D341Med (cell line): ENCODE measurements at places on chromosomes 3 and 15.

DNA sequence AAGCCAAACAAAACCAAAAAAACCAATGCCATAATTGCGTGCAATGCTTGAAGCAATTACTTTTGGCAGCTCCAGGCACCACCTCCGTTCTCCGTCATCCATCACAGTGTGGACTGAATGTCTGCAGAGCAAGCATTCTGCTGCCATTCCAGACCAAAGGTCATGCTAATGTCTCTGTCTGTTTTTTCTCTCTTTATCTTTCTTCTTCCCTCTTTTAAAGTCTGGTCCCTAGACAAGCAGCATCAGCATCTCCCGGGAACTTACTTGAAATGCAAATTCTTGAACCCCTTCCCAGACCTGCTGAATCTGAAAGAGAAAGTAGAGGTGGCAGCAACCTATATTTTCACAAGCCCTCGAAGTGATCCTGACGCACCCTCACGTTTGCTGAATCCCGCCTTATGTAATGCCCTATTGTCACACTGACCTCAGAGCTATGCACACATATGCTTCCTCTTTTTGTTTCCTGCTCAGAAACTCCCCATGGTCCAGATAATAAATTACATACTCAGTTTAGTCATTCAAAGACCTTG, 297.3 kb upstream of the PROK2 start:
- DNase-seq: no peak

DNA sequence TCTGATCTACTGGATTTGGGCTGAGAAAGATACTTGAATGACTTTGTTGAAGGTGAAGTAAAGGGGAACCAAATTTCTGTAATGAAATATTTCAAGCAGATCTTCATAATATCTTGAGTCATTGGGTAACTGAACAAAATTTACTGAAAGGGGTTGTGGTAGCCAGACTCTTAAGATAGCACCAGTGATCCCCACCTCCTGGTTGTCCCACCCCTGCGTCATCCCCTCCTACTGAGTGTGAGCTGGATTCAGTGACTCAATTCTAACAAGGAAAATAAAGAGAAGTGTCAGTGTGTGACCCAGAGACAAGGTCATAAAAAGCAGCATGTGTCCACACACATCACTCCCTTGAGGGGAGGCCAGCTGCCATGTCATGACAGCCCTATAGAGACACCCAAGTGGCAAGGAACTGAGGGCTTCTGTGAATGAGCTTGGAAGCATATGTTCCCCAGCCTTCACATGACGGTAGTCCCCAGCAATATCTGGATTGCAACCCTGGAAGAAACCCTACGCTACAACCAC, 107.1 kb downstream of the MECOM start:
- DNase-seq: no peak

DNA sequence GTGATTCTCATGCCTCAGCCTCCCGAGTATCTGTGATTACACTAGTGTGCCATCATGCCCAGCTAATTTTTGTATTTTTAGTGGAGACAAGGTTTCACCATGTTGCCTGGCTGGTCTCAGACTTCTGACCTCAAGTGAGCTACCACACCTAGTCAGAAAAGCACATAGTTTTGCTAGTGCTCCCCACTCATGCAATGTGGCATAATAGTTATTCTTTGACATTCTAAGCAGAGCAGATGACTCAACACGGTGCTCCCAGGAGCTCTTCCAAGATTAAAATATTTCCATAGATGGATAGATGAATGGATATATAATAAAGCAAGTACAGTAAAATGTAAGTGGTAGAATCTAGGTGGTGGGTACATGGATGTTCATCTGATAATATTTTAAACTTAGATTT, 53.1 kb upstream of the GK5 start:
- no peak for DNase-seq

DNA sequence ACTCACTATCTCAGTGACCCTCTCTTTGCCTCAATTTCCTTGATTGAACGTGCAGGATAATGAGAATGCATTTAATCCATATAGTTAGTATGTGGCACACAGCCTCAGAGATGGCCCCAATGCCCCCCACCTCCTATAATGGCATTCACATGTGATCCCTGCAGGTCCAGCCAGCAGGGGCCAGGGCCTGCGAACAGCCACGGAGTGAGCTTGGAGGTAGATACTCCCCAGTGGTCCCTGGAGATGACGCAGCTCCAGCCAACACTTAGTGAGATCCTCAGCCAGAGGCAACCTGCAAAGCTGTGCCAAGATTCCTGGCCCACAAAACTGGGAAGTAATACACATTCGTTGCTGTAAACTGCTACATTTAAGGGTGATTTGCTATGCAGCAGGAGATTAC, 184.9 kb upstream of the NSMCE3 start:
- no peak for DNase-seq

DNA sequence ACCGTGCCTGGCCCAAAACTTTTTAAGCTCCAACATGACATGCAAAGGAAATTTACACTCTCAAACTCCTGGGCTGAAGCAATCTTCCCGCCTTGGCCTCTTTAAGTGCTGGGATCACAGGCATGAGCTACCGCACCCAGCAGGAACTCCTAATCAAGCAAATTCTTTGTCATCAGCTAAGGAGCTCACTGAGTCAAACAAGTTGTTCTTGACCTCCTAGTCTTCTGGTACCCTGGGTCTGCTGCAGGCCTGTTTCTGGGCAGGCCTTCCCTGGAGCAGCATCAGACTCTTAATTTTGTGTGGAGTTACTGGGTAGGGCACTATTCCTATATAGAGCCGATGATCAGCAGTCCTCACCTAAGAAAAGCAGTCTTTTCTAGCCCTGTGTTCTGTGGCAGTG, 68.4 kb upstream of the FLNB start:
- DNase-seq: no peak

DNA sequence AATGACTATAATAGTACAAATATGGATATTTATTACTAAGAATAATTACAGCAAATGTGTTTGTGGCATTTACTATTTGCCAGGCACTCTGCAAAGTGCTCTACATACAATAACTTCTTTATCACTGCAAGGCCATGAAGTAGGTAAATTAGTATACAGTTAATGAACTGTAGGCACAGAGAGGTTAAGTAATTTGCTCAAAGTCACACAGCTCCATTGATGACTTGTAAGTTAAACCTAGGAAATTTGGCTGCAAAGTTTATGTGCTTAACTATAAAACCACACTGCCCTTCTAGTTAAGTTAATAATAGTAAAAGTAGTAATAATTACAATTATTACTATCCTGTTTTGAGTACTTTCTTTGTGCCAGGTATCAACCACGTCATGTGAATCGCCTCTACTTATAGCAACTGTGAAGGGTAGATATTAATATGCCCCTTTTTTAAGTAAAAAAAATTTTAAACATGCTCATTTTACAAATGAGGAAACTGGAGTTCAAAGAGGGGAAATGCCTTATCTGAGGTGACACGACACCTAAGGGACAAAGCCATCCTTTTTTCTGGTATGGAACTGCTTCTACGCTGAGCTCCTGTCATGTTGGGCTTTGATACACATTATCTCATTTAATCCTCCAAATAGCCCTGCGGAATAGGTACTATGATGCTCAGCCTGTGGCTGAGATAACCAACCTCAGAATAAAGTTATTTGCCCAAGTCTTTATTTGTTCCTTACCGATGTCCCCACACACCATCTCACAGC, 8.5 kb downstream of the BHLHE40 start:
- DNase-seq: no peak

DNA sequence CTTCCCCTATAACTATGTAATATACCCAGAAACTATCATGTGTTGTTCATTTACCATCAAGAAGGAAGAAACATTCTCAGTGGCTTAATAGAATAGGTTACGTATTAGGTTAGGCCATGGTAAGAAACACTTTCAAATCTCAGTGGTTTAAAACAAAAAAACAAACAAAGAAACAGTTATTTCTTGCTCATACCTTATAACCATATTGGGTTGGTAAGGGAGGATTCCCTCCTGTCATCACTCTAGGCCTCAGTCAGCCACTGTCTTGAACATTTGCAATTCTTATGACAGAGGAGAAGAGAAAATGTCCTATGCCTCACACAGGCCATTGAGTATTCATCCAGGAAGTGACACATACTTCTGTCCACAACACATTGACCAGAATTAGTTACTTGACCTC, 727.7 kb upstream of the NECTIN3 start:
- no peak for DNase-seq

- no peak for DNase-seq
These were observed 71.9 kb upstream of the CHRNB4 start for GRCh38 chr15:78712797-78713515.

DNA sequence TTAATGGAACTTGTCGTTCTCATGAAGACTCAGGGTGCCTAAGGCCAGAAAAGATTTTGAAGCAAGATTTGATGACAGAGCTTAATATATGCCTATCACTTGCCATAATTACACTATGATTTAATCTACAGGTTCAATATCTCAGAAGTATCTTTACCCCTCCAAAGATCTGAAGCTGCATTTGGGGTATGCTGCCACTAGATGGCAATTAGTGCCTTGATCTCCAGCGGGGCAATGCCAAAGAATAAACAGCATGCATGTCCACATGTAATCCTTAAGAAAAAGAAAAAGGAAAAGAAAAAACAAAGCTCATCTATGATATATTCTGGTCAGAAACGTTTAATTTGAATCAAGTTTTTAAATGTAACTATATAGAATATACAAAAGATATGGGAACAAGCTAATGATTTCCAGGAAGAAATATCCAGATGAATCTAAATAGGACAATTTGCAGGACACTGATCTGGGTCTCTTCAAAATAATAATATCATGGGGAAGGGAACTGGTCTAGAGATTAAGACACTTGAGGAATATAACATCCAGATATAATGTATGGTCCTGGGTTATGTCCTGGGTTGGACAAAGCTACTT, 55.0 kb upstream of the SOX14 start:
- DNase-seq: peak; percentile 71

GRCh38 chr15:51104512-51104911, 9.8 kb upstream of the TNFAIP8L3 start:
- no peak for DNase-seq

DNA sequence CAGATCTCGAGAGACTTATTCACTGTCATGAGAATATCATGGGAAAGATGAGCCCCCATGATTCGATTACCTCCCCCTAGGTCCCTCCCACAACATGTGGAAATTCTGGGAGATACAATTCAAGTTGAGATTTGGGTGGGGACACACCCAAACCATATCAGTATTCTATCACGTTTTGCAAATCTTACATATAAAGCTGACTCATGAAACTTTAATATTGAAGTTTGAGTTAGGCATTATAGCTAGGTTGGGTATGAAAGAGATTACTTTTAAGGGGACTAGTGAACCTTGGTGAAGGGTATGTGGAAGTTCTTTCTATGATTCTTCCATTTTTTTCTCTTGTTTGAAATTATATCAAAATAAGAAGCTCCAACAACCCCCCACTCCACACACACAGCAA, 117.7 kb upstream of the RASGRP1 start:
- no peak for DNase-seq

DNA sequence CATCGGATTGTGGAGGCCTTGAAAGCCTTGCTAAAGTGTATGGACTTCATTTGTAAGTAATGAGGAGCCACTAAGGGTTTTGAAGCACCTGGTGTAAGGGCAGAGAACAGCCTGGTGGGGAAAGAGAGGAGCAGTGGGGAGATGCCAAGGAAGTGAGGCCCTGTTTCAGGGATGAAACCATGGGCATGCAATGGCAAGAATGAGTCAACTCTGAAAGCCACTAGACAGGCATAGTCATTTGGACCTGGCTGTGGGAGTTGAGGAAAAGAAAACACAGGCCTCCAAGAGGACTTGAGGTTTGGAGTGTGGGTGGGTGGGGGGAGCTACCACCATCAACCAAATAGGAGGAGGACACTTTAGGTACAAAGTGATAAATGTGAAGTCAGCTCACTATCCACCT, 7.6 kb downstream of the XCR1 start:
- DNase-seq: no peak

GRCh38 chr3:119352034-119352609, 57.9 kb downstream of the ARHGAP31 start:
- DNase-seq: no peak

GRCh38 chr3:22621205-22621809, 581.8 kb upstream of the UBE2E2 start:
- DNase-seq: no peak

DNA sequence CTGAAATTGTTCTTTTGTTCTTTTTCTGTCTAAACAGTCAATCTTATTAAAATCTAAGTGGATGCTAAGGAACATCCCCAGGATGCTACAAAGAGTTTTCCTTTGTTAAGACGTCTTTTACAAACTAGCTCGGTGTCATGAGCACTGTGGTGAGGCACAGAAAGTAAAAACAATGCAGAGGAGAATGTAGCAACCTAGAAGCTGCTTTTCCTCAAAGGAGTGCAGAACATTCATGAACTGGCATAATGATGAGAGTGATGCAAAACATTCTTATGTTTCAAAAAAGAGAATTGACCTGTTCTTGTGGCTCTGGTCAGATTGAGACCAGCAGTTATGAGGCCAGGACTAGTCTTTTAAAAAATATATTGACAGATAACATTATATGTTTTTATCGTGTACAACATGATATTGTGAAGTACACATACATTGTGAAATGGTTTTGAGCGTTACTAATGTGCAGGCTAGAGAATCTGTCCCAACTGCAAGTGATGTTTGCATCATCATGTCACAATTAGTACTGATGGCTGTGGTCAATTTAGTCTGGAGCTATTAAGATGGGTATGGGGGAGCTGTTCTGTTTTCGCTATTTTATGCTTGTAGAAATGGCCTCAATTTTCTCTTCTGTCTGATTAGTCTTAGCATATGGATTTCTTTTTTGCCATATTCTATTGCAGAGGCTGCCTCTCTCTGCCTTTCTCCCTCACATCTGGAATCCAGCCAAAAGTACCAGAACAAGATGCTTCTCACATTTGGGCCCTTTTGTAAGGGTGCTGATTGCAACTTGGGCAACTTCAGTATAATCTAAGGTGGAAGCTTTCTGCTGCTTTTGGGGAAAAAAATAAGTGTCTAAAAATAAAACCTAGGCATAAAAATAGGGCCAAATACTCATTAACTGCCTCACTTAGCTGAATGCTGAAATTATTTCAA, 50.2 kb downstream of the HHLA2 start:
- DNase-seq: no peak

GRCh38 chr15:62588938-62589670, 424.0 kb upstream of the C2CD4B start:
- DNase-seq: no peak

- no peak for DNase-seq
These were observed 177.9 kb downstream of the ARPP21 start for GRCh38 chr3:35817216-35817615.

DNA sequence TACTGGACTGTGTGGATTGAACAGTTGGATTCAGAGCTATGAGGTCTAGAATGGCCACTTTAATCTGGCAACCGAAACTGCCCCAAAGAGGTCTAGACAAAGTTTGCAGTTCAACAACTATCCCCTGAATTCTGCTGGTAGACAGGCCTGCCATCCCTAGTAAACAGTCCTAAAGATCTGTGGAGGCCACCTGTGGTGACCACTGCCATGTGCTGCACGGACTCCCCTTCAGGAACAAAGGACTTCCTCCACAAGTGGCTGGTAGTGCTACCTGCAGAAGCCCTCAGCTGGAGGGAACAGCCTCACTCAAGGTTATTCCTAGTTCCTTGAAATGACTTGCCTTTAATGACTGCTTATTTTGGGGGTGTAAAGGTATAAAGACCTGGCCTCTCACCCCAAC, 6.1 kb downstream of the TNFAIP8L3 start:
- no peak for DNase-seq

GRCh38 chr15:58136731-58137130, 1.4 kb upstream of the AQP9 start:
- no peak for DNase-seq
